ENCODE measurements at places on chromosomes 12 and 14.
A peak's percentile ranks its signal among the peaks of the same experiment; 100 is the strongest.

DNA sequence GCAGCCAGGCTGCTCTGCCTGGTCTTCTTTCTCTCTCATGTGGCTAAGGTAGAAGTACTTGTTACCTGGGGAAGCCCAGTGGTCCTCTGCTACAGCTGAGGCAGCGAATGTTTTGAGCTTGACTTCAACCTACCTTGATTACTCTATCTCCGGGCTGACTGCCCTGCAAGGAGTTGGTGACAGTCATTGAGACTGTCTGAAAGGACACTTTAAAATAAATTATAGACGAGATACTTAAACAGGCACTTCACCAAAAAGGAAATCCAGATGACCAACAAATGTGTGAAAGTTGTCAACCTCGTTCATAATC, 474 bp upstream of the CIT start:
- no peak for DNase-seq

- DNase-seq: no peak
These were observed 77.5 kb downstream of the CDK17 start for GRCh38 chr12:96322720-96323119.

- DNase-seq: no peak
These were observed 120.5 kb downstream of the TMX1 start for GRCh38 chr14:51360592-51360991.

- DNase-seq: peak; percentile 83
These were observed 2.8 kb upstream of the RNASE4 start for GRCh38 chr14:20681348-20682126.

GRCh38 chr14:46571970-46572369, 79.6 kb downstream of the RPL10L start:
- peak; percentile 89 for DNase-seq

DNA sequence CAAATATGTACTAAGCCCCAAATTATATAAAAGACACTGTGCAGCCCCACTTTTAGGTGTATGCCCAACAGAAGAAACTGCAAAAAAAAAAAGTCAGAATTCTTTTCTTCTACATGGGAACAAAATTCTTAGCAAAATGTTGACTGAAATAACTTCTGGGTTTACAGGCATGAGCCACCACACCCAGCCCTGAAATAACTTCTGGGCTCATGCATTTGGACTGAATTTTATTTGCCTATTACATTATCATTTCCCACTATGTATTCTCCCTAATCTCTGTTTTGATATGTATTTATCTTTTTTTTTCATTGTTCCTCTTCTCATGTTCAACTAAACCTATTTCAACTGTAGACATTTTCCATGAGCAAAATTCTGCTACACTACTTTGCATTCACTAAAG, 169.2 kb downstream of the GRIN2B start:
- DNase-seq: no peak

DNA sequence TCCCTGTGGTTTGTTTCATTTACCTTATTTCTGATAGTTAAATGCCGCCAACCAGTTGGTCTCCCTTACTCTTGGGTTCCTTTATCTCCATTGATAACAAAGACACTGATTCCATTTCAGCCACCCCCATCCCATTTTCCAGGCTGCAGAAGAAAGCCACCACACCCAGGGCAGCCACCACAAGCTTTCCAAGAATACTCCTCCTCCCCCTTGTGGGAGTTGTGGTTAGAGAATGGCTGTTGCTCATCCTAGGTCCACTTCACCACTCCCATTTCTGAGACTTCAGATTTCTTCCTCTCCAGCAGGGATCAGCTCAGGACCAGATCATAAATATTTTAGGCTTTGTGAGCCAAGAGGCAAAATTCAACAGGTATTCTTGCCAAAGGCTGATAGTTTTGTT, 73.9 kb downstream of the ANO4 start:
- peak; percentile 43 for DNase-seq

GRCh38 chr14:50791201-50791600, 39.8 kb downstream of the NIN start:
- no peak for DNase-seq

GRCh38 chr12:58774731-58775130, 145.6 kb downstream of the LRIG3 start:
- DNase-seq: no peak

DNA sequence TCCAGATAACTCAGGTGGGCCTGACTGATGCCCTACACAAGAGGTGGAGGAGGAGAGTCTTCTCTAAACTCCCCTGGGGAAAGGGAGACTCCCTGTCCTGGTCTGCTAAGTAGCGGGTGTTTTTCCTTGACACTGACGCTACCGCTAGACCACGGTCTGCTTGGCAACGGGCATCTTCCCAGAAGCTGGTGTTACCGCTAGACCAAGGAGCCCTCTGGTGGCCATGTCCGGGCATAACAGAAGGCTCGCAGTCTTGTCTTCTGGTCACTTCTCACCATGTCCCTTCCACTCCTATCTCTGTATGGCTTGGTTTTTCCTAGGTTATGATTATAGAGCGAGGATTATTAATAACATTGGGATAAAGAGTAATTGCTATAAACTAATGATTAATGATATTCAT, 965.5 kb downstream of the TMEM121 start:
- DNase-seq: no peak

DNA sequence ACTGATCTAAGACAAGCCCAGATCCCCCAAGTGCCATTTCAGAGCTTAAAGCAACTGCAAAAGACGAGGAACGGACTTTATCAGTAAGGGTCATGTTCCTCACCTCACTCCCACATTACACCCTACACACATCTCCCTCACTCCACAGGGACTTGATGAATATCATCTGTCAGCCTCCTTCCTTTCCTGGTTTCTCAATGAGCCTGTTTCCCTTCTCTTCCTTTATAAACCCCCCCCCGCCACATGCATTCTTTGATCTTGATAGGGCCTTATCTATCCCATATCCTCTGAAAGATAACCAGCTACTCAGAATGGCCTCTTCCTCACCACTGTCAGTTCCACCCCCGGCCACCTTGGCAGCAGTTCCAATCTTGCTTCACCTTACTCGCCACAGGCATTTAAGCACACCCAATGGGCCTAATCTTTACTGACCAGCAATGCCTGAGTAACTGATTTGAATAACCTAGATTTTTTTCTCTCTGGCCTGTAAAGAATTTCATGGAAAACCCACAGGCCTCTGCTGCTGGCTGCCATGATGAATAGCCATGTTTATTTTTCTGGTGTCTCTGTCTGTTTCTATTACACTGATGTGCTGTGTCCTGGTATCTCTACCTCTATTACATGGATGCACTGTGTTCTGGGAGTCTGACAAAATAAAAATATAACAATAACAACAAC, 138.7 kb downstream of the PHLDA1 start:
- peak; percentile 31 for DNase-seq

GRCh38 chr12:104360983-104361707, 57.6 kb downstream of the EID3 start:
- no peak for DNase-seq

All from HS-5 (cell line).